ENCODE measurements at places on chromosomes 7 and 10. TPM values are rescaled to one million over a fixed set of nuclear protein-coding genes. Genes with fewer than 3 reads are reported as not detected.
A peak's percentile ranks its signal among the peaks of the same experiment; 100 is the strongest.

Gene CCL24
- not detected for polyA plus RNA-seq

DNA sequence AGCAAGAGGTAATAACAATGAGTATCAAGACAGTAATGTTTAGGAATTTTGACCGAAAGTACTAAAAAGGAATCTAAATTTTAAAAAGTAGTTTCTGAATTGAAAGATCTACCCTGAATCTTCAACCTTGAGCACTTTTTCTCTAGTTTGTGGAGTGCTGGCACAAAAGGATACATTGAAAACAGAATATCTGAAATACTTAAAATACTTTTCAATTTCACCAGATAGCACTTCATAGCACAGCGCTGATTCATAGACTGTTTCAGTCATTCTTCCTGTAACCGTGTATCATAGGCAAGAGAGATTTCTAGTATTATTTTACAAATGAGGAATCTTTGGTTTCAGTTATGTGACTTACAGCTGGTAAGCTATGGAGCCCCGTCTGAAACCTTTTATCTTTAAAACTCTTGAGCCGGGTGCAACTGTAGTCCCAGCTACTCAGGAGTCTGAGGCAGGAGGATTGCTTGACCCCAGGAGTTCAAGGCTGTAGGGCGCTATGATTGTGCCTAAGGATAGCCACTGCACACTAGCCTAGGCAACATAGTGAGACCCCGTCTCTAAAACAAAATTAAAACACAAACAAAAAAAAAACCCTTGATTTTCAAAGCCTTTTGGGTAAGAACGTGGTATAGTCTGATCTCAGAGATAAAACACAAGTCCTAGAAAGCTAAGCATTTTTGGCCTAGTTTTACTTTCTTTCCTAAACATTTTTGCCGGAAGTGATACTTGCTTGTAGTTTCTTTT, 35.1 kb downstream of the FHIP2A start:
- DNase-seq, result peak; percentile 50

GRCh38 chr10:11687357-11687771, 54.8 kb upstream of the ECHDC3 start:
- peak; percentile 76 for DNase-seq

DNA sequence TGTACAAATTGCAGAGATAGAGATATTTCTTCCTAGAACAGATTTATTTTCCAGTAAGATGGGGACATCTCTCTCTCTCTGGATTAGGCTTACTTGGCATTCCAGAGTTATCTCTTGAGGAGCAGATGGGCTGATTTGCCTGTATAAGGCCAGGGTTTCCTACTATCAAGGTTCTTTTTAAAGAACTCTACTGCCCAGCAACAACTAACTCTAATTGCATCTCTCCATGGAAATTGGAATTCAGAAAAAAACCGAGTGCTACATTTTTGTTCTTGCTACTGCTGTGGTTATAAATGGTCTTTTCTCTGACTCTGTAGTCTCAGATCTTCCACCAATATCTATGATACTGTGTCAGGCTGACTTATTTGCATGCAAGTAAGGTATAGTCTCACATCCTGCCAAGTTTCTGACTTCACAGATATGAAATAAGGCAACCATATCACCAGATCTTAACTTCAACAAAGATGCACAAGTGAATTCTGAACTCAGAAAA, 161.1 kb downstream of the CRPPA start:
- DNase-seq, result no peak

- no peak for DNase-seq
These were observed 5.3 kb upstream of the PILRA start for GRCh38 chr7:100367676-100368613.

DNA sequence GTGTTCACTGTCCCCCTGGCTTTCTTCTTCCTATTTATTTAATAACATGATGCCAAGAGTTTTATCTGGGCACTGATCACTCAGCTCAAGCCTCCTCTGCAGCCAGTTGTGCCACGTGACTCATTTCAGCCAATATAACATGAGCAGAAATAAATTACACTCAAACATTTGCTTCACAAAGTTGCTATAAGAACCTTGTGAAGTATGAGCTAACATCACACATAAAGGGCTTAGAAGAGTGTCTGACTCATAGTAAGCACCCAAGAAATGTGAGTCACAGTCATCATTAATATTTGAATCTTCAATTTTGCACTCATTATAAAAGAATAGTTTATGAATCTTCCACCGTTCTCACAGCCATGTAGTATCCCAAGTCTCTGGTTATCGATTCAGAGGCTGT, 414.6 kb upstream of the NPVF start:
- peak; percentile 4 for DNase-seq

Gene CTNNA3
- polyA plus RNA-seq, result not detected

- no peak for DNase-seq
These were observed 37.7 kb upstream of the CXCL12 start for GRCh38 chr10:44422570-44423101.

DNA sequence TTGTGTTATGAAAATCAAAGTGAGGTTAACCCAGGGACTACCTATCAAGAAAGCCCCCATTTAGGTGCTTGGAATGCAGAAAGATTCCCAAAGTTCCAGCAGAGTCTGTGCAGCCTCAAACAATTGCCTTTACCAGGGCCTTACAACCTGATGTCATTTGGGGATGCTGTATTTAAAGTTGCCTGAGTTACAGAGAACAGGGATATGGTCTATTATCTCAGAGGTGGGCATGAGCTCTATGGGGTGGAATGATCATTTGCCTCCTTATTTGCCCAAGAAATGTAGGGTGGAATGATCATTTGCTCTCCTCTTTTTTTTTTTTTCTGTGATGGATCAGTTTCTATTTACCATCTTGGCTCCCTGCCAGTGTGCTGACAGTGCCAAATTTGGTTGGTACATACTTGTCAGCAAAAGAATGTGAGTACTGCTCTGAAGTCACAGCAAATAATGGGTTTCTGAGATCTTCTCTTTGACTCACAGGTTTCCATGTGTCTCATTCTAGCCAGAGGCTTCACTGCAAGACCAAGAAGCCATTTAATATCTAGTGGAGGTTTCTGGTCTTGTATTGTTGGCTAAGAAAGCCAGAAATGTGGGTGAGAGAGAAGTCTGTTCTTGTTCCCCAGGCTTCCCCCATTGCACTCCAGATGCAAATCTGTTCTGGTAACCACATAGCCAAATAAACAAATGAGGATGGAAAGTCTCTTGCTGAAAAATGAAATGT, 45.5 kb upstream of the ZNRF2 start:
- DNase-seq, result peak; percentile 96

GRCh38 chr7:47241112-47242065, 340.5 kb downstream of the TNS3 start:
- no peak for DNase-seq

DNA sequence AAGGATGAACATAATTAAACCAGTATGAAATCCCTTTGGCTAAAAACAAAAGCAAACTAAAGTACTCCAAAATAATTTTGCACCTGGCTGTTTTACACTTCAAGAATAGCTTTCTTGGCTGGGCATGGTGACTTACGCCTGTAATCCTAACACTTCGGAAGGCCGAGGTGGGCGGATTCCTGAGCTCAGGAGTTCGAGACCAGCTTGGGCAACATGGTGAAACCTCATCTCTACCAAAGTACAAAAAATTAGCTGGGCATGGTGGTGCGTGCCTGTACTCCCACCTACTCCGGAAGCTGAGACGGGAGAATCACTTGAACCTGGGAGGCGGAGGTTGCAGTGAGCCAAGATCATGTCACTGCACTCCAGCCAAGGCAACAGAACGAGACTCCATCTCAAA, 92.2 kb upstream of the AMPH start:
- DNase-seq, result no peak

GRCh38 chr7:20438694-20439376, 108.1 kb downstream of the ITGB8 start:
- DNase-seq, result no peak

- DNase-seq, result peak; percentile 8
These were observed 255.5 kb upstream of the KMT2E start for GRCh38 chr7:104758504-104758903.

Gene TEX47
- not detected for polyA plus RNA-seq

DNA sequence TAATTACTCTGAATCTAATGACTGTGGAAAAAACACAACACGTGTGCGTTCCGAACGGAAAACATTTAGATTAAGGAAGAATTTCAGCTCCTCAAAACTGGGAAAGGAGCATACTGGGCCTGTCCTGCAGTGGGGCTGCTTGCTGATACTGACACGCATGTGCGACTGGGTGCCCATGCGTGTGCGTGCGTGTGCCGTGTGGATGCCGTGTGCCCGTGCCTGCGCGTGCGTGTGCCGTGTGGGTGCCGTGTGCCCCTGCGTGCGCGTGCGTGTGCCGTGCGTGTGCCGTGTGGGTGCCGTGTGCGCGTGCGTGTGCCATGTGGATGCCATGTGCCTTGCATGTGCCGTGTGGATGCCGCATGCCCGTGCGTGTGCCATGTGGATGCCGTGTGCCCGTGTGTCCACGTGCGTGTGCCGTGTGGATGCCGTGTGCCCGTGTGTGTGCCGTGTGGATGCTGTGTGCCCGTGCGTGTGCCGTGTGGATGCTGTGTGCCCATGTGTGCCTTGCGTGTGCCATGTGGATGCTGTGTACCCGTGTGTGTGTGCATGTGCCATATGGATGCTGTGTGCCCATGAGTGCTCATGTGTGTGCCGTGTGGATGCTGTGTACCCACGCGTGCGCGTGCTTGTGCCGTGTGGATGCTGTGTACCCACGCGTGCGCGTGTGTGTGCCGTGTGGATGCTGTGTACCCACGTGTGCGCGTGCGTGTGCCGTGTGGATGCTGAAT, 28.2 kb downstream of the PWWP2B start:
- no peak for DNase-seq

- DNase-seq, result no peak
These were observed 33.1 kb downstream of the NACAD start for GRCh38 chr7:45055594-45056219.

GRCh38 chr10:63582690-63583089, 61.5 kb downstream of the REEP3 start:
- DNase-seq, result no peak

DNA sequence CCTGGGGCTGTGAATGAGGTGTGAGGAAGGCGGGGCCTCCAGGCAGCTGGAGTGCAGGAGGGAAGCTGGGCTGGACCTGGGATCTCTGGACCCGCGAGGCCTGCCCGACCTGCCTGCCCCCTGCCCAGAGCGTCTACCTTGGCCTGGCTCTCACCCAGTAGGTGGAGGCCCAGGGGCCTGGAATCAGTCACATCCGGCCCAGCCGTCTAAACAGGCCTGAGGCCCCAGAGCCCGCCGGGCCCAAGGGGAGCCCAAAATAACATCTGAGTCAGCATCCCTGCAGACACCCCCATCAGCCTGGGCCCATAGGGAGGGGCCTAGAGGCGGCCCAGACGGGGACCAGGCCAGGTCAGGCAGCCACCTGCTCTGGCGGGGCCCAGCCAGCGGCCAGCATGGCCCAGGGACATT, 15.1 kb upstream of the ELN start:
- DNase-seq, result peak; percentile 48

Gene GPNMB
- 5.1 TPM for polyA plus RNA-seq

Gene PAPSS2
- 6.8 TPM for polyA plus RNA-seq

Gene SMO
- polyA plus RNA-seq, result 6.9 TPM

- no peak for DNase-seq
These were observed 10.5 kb upstream of the DEPP1 start for GRCh38 chr10:44988957-44989585.

- DNase-seq, result no peak
These were observed 45.2 kb upstream of the LYZL2 start for GRCh38 chr10:30674796-30675195.

DNA sequence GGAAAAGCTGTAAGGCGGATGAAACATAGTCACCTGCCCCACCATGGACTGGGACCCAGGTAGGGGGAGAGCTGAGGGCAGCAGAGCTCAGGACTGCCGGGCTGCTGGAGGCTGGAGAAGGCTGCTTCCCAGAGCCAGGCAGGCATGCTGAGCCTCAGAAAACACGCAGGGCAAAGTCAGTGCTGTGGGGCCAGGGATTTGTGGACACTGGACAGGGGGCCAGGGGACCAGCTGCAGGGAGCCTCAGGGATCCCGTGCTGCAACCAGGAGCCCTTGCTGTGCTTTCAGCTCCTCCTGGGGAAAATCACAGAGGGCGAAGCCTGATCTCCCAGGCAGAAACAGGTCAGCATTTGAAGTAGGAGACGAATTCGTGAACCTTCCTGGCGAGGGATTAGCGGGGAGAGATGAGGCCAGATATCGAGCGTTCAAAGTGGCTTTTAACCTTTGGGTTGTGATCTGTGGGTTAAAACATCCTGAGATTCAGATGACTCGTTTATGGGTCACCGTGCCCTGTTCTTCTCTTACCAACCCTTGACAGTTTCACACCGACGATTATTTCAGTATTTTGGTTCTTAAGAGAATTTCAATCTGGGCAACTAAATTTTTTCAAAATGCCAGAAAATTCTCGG, 85.6 kb upstream of the SHH start:
- DNase-seq, result no peak

DNA sequence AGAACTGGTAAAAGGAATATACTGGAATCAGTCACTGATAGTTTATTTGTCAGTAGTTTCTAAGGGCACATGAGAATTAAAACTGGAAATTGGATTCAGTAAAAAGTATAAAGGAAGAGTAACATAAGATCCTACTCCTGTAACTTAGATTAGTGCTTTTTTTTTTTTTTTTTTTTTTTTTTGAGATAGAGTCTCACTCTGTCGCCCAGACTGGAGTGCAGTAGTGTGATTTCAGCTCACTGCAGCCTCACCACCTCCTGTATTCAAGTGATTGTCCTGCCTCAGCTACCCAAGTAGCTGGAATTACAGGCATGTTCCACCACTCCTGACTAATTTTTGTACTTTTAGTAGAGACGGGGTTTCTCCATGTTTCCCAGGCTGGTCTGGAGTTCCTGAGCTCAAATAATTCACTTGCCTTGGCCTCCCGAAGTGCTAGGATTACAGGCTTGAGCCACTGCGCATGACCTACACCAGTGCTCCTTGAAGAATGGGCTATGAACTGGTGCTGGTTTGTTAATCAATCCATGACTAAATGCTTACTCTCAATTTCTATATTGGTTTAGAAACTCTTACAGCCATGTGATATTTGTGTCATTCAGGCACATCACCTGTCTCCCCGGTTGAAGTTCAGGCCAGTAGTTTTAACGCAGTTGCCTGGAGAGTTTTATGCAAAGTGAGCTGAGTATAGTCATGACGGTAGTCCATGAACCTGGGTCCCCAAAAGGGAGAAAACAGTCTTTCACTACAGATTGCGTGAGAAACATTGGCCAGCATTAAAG, 65.0 kb downstream of the ZEB1 start:
- DNase-seq, result no peak

Gene NRP1
- polyA plus RNA-seq, result 81.4 TPM

Gene ZCWPW1
- 1.1 TPM for polyA plus RNA-seq

Gene ANAPC16
- 53.8 TPM for polyA plus RNA-seq

GRCh38 chr7:103521937-103522336, 75.9 kb upstream of the SLC26A5 start:
- DNase-seq, result no peak
